ENCODE measurements at places on chromosomes 5 and 9.

GRCh38 chr5:67978171-67978570 is 237.4 kb upstream of the PIK3R1 start:
- DNase-seq, result no peak

- no peak for DNase-seq
Measured at GRCh38 chr5:82991059-82991458, 86.1 kb downstream of the TMEM167A start.

DNA sequence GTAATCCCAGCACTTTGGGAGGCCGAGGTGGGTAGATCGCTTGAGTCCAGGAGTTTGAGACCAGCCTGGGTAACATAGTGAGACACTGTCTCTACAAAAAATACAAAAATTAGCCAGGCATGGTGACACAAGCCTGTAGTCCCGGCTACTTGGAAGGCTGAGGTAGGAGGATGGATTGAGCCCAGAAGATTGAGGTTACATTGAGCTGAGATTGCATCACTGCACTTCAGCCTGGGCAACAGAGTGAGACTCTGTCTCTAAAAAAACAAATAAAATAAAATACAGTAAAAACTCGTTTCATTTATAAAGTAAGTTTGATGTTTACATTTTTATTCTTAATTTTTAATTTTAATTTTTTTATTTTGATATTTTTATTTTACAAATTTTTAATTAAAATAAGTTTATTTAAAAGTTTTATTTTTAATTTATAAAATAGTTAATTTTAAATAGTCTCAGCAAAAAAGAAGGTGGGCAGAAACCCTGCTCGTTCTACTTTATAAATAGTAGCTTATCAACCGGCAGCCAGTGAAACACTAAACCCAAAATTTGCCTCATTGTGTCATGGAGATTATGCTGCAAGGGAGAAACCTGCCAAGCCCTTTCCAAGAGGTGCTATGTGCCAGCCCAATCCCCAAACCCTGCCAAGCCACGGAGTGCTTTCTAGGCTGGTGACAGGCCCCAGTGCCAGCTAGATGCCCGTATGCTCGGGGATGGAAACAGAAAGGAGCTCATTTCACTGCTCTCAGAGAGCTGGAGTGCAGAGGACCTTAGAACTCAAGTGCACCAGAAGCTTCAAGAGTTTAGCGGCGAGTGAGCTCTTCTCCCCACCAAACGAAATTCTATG is 38.9 kb downstream of the SERINC5 start:
- DNase-seq, result peak; percentile 53

GRCh38 chr9:3648722-3649246 is 123.0 kb upstream of the RFX3 start:
- DNase-seq, result no peak

- no peak for DNase-seq
Measured at GRCh38 chr9:120343416-120343815, 236.6 kb downstream of the CDK5RAP2 start.

- DNase-seq, result no peak
Measured at GRCh38 chr9:138097501-138097991, 220.0 kb downstream of the CACNA1B start.

GRCh38 chr5:55160493-55161209 is 680 bp downstream of the GPX8 start:
- DNase-seq, result peak; percentile 98

DNA sequence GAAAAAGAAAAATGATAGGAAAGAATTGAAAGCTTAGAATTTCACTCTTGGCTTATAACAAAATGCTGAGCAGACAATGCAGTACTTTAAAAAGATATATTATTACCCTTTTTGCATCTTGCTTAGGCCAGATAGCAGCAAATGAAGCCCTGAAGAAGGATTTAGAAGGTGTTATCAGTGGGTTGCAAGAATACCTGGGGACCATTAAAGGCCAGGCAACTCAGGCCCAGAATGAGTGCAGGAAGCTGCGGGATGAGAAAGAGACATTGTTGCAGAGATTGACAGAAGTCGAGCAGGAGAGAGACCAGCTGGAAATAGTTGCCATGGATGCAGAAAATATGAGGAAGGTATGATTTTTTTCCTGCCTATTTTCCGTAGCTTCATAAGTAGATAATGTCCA is 50.8 kb downstream of the CNTRL start:
- no peak for DNase-seq

DNA sequence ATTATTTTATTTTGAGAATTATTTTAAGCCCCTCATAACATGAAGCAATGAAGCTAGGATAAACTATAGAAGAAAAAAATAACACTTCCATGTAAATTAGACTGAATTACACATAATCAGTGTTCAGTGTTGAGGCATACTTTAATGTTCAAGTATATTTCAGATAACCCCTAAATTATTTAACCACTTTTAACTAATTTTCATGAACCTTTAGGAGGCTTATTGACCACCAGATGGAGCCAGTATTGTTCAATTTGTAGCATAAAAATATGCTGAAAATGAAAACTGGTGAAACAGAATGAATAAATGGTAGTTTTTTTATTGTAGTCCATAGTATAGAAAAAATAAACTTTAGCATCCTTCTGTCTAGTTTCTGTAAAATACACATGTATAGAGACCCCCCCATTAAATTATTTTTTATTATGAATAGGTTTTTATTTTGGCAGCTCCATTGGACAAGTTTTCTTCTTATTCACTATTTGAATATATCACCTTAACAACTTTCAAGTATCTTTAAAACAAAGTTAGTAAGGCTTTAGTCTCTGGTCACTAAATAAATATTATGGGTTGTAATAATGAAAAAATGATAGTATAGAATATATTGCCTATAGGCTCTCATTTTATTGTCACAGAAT is 190.1 kb downstream of the CWC27 start:
- DNase-seq, result peak; percentile 77

DNA sequence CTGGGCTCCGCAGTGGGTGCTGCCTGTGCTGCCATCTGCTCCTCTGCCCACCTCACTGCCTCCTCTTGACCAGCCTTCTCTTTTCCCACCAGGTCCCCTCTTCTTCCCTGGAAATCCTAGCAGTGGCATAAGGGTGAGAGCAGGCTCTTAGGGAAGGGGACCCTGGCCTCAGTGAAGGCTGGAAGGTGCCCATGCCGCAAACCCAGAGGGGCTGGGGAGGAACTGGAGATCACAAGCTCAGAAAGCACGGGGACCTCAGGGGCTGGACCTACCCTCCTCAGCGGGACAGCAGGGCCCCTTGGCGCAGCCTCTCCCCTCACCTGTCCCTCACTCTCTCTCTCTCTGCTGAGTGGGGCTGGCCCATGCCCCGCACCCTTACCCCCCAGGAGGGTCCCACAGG is 144.4 kb upstream of the IRX2 start:
- no peak for DNase-seq

DNA sequence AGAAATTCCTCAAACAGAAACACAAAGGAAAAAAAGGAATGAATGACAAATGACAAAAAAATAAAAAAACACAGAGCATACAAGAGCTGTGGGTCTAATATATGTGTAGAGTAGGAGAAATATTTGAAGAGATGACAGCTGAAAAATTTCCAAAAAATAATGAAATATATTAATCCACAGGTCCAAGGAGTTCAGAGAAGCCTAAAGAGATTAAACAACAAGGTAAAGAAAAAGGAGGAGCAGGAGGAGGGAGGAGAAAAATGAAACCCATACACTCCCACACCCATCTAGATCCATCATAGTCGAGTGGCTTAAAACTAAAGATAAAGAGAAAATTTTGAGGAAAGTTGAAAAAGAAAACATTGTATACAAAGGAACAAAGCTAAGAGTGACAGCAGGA is 182.4 kb upstream of the MAP3K1 start:
- DNase-seq, result no peak

DNA sequence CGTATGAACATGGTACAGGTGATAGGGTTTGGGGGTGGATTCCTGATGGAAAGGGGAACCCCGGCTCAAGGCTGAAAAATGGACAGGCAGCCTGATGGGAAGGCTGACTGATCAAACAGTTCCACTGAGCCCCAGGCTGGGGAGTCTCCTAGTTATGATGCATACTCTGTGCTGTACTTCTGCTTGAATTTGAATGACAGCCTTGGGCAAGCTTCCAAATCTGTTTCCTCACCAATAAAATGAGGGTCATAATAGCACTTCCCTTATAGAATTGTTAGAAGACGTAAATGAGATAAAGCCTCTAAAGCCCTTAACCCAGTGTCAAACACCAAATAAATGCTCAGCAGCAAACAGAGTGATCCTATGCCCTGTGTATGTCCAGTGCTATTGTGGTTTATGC is 478.5 kb upstream of the DMAC1 start:
- no peak for DNase-seq

GRCh38 chr5:114208120-114208519 is 153.8 kb upstream of the KCNN2 start:
- DNase-seq, result no peak

- DNase-seq, result no peak
Measured at GRCh38 chr5:171010816-171011215, 149.0 kb downstream of the RANBP17 start.

GRCh38 chr5:39341896-39342295 is 22.4 kb downstream of the C9 start:
- DNase-seq, result no peak

- DNase-seq, result peak; percentile 83
Measured at GRCh38 chr5:56323505-56323904, 90.4 kb upstream of the ANKRD55 start.

- no peak for DNase-seq
Measured at GRCh38 chr9:70036641-70037040, 7.0 kb upstream of the MAMDC2 start.

All from GM23248 (cell line).